ENCODE measurements at places on chromosomes 4 and X.
A peak's percentile ranks its signal among the peaks of the same experiment; 100 is the strongest.

- no peak for DNase-seq
These were observed 28.0 kb downstream of the DMD start for GRCh38 chrX:33183361-33183760.

DNA sequence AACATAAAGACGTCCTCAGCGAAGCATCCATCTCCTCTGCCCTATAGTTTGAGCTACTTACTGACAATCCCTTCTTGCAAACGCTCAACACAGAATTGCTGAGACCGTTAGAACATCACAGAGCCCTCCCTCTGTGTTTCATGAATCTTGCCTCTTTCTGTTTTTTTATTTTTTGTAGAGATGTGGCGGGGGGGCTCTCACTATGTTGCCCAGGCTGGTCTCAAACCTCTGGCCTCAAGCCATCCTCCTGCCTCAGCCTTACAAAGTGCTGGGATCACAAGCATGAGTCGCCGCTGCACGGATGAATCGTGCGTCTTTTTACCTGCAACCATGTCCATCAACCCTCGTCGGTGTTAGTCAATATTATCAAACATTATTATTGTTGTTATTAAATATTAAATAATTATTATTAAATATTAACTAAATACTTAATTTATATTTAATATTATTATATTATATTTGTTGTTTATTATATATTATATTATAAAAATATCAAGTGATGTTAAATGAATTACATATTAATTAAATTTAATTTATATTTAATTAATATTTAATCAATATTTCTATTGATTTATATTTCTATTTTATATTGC is 200.7 kb downstream of the CRLF2 start:
- no peak for DNase-seq

DNA sequence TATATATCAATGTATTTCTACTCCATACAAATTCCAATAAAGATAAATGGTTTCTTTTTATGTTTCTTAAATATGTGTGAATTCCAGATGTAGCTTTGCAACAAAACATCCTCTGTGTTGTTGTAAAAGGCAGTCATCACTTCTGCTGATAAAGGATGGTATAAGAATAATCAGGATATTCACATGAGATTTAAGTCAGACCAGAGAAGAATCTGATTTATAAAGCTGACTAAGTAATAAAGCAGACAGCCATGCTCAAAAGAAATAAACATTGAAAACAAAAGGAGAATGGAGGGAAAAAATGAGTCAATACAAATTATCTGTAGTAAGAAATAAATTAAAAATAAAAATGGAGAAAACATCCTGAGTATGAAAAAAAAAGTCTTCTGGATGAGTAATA is 27.0 kb upstream of the SLC7A11 start:
- peak; percentile 40 for DNase-seq

- DNase-seq, result no peak
These were observed 42.8 kb downstream of the PDE5A start for GRCh38 chr4:119585771-119586170.

- peak; percentile 6 for DNase-seq
These were observed 37.4 kb upstream of the SLC10A4 start for GRCh38 chr4:48445704-48446103.

GRCh38 chrX:107721318-107721717 is 54.3 kb downstream of the TSC22D3 start:
- no peak for DNase-seq

DNA sequence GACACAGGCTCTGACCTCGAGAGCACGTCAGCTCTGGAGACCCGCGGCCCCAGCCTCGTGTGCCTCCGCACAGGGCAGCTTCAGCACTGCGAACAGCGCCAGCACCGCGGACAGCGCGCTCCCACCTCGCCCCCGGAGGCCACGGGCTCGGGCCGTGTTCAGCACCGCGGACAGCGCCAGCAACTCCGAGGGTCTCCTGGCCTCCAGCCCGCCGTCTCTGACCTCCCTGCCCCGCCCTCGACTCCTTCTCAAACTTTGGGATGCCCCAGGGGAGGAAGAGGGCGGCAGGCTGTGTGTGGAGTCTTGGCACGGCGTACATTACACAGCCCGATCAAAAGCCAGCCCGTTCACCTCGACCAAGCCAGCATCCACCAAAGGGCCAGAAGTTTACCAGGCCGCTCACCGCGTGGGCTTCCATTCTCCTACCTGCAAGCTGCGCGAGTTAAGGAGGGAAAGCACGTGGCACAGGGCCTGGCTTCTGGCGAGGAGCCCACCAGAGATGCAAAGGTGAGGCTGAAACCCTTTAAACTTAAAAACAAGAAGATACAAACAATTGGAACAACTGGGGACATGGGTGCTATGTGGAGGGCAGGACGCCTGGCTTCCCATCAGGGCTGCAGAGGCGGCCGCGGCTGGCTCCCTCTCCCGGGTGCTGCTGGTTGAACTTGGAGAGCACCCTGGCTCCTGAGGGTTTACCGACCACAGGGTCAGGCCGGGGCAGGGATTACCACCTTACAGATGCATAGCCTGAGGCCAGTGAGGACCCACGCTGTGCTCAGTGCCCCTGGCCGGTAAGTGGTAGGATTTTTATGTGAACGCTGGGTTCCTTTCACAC is 4.5 kb upstream of the NKX1-1 start:
- DNase-seq, result peak; percentile 57

DNA sequence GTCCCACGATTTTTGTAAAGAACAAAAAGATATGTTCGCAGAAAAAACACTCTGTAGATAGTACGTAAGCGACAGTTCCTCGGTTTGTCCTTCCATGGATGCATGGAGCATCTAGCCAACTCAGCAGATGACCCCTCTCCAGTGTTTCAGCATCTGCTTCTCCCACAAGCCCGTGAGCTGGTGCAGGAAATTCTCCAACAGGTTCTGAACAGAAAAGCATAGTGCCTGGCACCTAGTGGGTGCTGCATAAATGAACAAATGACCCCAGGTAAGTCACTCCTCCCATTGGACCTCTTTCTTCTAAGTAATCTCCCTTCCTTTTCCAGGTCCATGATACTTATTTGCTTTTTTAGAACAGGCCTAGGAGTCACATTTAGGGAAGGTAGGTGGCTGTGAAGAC is 966 bp upstream of the KIAA0232 start:
- no peak for DNase-seq

DNA sequence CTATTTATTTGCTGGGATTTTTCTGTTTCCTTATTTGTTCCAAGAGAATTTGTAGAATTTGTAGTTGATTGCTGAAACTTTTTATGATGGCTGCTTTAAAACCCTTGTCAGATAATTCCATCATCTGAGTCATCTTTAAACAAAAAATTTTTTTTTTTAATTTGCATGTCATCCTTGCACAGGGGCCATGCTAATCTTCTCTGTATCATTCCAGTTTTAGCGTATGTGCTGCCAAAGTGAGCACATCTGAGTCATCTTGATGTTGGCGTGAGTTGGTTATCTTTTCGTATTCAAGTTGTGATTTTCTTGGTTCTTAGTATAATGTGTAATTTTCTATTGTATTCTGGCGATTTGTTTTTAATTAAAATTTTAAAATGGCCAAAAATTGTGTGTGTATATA is 18.7 kb upstream of the ZNF157 start:
- peak; percentile 76 for DNase-seq

GRCh38 chr4:89298155-89298554 is 9.4 kb downstream of the GPRIN3 start:
- no peak for DNase-seq

DNA sequence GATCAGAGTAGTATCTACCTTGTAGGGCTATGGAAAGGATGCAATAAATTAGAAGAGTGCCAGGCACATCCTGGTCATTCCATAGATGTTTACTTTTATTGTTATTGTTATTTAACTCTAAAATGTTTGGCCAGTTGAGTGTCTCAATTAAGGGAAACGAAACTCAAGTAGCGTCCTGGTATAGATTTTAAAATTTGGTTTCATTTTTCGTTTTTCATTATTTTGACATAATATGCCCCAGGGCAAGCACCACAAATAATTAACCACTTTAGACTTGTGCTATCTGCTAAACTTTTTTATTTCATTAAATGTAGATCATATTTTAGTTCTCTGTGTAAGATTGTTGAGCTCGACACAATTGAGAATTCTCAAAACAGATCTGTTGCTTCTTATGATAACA is 179.7 kb upstream of the PRPS2 start:
- no peak for DNase-seq

- no peak for DNase-seq
These were observed 314.8 kb downstream of the PPP3CA start for GRCh38 chr4:101032541-101032940.

- no peak for DNase-seq
These were observed 20.6 kb downstream of the GAB1 start for GRCh38 chr4:143357161-143357845.

DNA sequence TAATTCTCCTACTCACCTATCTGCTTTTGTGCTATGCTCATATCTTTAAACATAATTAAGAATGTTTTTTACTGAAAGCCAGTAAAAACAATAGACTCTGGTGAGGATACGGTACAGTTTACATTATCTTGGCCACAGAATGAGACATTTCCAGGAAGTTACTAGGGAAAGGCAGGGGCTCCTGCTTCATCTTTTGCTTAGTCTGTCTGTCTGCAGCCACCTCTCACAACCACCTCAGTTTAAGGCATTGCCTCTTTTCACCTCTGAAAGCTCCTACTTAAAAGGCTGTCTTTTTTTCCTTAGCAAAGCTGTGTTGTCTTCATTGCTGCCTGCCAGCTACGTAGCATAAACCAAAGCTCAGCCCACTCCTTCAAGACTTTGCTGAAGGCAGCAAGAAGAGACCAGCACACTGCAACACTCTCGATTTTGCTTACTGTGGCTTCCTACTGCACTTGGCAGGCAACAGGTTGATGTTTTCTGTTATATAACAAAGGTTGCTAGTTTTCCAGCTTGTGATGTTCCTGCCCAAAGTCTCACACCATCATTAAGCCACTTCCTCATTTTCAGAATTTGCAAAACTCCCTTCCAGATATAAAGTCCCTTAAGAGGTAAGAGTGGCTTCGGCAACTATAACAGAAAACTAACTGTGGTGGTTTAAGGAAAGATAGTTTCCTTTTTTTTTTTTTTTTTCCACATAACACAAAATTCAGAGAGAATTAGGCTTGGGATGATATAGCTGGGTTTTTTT is 432.9 kb downstream of the GRXCR1 start:
- no peak for DNase-seq

- DNase-seq, result peak; percentile 6
These were observed 90.7 kb upstream of the SORBS2 start for GRCh38 chr4:185902654-185903053.

DNA sequence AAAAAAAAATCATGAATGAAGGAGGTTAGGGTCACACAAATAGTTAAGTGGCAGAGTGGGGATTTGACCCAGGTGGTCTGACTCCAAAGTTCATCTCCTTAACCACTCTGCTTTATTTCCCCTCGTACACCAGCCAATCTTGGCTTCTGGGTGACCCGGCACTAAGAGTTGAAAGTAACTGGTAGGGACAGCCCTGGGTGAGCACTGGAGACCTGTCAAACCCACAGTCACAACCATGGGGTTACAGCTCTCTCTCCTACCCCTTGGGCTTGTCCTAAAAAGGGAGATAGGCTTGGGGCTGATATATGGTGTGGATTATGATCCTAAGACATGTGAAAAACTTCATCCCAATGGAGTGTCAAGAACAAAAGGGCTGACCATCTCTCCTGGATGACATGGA is 12.5 kb downstream of the IGFBP7 start:
- DNase-seq, result no peak

- DNase-seq, result no peak
These were observed 905 bp upstream of the MAEA start for GRCh38 chr4:1288786-1289185.

All from EH (cell line).